ENCODE measurements at places on chromosomes 13 and 19.

DNA sequence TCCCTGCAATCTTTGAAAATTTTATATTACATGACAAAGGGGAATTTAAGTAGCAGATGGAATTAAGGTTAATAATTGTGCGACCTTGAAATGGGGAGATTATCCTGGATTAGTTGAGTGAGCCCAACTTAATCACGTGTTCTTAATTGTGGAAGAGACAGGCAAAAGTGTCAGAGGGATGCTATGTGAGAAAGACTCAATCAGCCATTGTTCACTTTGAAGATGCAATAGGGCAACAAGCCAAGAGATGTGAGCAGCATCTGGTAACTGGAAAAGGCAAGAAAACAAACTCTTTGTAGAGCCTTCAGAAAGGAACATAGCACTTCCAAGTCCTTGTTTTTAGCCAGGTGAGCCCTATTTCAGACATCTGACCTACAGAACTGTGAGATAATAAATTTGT, 247.7 kb downstream of the SLITRK1 start:
- DNase-seq = no peak

GRCh38 chr13:79775830-79776229, 294.9 kb downstream of the NDFIP2 start:
- DNase-seq = no peak

GRCh38 chr13:39612023-39612637, 9.1 kb upstream of the LHFPL6 start:
- peak; percentile 65 for DNase-seq

- DNase-seq = no peak
Observed at GRCh38 chr13:34243403-34243802, 425.5 kb downstream of the RFC3 start.

GRCh38 chr19:8370176-8371010, 6.4 kb downstream of the ANGPTL4 start:
- no peak for DNase-seq

GRCh38 chr13:95239283-95239682, 62.0 kb downstream of the ABCC4 start:
- DNase-seq = no peak

DNA sequence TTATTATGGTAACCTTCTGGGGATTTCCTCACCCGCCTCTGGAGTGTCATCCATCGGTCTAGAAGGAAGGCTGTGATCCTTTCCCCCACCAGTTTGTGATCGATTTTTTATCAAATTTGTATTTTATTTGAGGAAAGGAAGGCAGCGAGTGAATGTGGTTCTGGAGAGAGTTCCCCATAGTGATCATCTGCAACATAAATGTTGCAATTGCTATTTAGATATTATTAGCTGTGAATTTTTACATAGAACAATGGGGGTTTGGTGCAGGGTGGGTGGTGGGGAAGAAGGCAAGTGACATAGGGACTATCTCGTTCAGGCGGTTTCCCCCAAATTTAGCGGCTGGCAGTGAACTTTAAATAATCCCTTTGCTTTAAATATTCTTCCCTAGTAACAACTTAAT, 1.2 kb downstream of the CDK8 start:
- DNase-seq = no peak

DNA sequence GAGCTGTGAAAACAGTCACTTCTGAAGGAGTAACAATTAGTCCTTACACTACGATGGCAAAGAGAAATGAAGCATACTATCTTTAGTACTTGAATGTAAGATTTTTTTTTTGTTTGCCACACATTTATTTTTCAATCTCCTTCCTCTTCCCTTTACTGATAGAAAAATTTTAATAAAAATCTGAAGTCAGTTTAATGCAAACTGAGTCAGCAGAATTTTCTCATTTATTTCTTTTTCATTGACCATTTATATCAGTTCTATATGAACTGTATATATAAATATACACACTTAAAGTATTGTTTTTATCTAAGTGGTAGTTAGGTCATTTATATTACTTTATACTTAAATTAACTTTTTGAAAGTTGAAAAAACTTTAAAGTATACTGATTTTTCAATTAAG, 1009.1 kb upstream of the SPRY2 start:
- no peak for DNase-seq

DNA sequence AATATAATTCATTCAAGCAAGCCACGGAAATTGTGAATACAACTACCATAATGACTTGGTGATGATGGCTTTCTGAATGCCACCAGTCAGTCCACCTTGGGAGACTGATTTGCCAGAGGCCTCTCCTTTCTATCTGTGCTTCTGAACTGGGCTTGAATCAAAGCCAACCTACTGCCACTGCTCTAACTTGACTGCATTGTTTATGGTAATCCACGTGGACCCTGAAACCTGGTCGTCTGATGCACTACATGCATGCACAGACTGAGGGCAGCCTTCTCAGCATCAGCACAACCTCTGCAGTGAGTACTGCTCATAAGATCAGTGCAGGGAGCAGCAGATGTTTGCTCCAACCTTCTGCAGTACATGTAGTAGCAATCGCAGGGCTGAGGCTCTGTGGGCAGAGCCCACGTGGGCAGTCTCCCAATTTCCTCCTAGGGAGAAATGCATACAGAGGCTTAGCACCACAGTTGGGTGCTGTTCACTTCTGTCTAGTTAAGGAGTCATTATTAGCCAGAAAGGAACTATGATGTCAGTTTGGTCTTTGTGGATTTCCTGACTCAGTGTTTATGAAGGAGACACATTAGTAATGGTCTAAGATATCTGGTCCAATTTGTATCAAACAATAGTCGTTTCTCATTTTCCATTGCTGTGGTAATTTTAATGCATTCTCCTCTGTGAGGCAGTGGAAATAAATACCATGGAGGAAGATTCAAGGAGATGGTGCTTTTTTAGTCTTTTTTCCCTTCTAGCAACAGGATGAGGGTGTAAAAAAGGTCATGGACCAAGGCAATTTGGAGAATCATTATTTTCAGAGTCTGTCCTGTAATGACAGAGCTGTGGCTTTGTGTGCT, 82.5 kb downstream of the AKAP11 start:
- peak; percentile 47 for DNase-seq

DNA sequence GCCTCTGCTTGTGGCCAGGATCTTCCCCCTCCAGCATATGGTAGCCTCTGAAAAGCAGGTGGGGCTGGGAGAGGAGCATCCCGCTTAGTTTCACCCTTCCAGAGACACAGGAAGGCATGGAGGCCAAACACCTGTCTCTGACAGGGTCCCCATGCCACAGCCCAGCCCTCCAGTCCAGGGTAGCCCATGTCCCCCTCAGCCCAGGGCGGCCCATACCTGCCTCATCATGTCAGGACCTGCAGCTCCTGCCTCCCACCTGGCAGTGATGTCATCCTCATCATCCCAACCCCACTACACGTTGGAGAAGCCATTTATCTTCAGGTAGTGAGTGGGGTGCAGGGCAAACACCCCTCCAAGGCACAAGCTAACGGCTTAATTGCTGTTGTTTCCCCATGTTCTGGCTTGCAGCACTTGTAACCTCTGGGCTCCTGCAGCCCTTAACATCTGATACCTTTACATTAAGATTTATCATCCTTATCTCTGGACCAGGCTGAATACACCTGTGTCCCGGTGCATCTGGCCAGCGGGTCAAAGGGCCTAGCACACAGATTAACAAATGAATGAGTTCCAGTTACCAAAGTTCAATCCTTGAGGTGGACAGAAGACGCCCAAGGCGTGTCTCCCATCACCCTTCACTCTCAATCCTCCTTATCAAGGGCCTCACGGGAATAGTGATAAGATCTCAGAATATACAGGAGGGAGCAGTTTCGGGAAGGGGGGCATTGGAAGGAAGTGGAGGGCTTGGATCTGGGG, 22.2 kb downstream of the ZNF175 start:
- DNase-seq = no peak

GRCh38 chr13:25062479-25062878, 33.5 kb upstream of the PABPC3 start:
- DNase-seq = no peak

GRCh38 chr13:26495750-26496149, 61.7 kb upstream of the WASF3 start:
- DNase-seq = no peak

DNA sequence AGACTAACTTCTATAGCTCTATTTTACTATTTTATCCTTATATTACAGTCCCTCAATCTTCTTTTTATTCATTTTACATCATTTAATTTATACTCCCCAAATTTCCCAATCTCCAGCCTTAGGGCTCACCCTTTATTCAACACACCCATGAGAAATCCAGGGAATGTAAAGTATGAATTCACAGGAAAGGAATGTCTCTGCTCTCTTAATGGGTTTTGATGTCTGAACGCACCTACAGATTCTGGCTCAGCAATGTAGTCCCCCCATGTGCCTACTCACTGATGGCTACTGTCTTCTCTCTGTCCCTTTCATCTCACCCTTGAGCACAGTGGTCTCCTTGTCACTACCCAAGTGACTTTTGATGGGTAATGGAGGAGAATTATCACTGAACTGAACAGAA, 32.8 kb downstream of the TNFSF13B start:
- no peak for DNase-seq

GRCh38 chr13:29774830-29775229, 75.6 kb downstream of the UBL3 start:
- no peak for DNase-seq

DNA sequence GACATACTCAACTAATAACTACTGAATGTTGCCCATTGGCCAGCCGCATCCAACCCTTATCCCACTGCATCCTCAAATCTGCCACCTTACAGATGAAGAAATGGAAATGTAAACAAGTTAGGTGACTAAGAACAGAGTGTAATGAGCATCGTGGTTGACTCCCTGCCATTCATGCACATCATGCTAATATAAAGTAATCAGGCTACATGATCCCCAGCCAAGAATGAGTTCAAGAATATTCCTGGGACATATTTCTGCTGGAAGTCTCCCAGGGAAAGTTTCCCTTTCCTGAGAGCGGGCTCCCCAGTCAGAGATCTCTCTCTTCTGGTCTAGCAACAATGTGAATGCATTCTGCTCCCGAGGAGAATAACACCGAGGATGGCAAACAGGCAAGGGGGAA, 55.9 kb upstream of the SERP2 start:
- no peak for DNase-seq
